ENCODE measurements at places on chromosomes 5 and 9.

DNA sequence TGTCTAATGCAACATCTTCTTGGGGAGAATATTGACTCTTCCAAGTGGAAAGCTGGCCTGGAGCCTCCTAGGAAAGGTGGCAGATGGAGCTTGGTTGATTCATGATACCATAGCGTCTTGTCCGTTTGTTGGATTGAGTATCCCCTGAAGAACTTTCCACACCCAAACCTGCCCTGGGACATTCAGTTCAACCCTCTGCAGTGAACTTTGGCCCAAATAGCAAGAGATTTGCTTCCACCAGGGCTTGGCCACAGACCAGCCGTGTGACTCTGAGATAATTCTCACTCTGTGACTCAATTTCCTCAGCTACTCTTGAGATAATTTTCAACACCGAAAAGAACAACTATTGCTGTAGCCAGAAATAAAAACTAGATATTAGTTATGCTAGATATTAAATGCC is 108.0 kb upstream of the RAD23B start:
- no peak for ATAC-seq

- peak; percentile 62 for ATAC-seq
These were observed 56.8 kb upstream of the TEX48 start for GRCh38 chr9:114738581-114739316.

DNA sequence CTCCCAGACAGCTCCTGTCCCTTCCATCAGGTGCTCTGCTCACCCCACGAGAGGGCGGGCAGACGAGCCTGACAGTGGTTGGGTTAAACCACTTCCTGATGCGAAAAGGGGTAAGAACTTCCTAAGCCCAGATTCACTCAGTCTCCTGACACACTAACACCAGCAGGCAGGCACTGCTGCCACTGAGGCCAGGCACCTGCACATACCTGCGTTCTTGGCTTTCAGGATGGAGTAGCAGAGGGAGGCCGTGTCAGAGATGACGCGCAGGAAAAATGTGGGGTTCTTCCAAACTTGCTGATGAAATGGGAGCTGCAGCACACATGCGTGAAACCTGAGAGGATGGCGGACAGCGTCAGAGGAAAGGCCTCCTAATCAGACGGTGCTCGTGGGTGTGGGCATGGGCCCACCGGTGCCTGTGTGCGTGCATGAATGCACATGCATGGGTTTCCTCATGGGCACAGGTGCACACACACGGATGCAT is 29.9 kb downstream of the SLC6A18 start:
- ATAC-seq, result peak; percentile 41

DNA sequence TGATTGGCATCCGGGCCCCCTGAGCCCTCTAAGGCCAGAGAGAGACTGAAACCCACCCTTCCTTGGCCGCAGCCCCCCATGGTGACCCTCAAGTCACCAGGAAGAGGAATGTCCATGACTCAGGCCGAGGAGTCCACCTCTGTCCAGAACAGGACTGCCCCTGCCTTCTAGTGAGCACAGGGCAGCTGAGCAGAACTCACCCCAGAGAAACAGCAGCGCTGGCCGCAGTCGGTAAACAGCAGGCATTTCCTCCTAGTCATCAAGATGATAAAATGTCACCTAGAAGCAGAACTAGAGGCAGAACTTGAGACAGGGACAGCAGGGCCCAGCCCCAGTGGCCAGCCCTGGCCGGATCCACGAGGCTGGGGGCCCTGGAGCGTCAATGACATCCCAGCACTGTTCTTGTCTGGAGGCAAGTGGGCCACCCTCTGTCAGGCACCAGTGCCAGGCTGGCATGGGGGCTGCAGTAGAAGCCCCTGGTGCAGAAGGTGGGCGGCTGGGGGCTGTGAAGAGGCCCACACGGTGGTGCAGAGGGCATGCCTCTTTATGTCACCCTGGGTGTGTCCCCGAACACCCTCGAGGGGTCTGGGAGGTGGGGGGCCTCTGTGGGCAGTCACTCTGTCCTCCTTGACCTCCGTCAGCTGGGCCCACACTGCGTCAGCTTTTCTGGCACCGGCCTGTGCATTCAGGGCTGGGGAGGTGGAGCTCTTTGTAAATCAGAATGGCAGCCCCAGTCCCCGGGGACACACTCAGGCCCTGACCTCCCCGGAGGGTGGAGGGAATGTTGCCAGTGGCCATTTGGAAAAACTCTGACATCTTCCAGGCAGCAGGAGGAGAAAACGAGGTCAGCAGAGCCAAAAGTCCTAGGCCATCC is 83.0 kb downstream of the NTNG2 start:
- no peak for ATAC-seq

DNA sequence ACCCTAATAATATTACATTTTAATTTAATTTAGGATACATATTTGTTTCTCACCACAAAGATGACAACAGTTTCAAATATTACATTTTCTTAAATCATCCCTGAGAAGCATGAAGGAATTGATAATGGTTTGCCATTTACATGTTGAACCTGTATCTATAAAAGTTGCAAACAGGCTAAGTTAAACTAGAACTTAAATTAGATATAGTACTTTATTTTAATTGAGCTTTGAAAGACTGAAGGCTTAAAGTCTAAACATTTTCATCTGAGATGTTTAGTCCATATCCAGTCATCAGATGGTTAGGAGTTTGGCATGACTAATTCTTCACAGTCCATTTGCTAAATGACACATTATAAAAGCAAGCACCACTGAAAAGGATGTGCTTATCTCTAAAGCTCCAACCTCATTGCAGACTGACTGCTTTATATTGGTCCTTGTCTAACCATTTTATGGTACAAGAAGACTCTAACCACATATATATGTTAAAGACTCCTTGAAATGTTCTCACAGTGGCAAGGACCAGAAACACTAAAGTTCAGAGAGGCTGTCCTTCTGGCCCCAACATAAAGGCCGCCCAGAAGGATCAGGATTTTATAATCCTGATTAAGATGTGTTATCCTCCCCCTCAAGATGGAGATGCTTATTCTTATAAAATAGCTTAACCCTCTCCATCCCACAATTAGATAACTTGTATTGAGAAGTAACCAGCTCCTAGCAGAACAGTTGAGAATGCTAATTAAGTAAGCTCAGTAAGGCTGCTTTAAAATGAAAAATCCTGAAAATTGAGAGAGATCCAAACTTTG is 25.8 kb downstream of the WNT8A start:
- ATAC-seq, result no peak

- ATAC-seq, result no peak
These were observed 4.7 kb upstream of the SH3RF2 start for GRCh38 chr5:145931718-145932117.

- no peak for ATAC-seq
These were observed 269.8 kb upstream of the ZNF462 start for GRCh38 chr9:106593201-106593600.

- ATAC-seq, result no peak
These were observed 143.3 kb downstream of the FGF10 start for GRCh38 chr5:44245935-44246334.

- peak; percentile 66 for ATAC-seq
These were observed 4.0 kb upstream of the CLIC3 start for GRCh38 chr9:137000177-137000930.

Measured in activated CD4-positive, CD25-positive, alpha-beta regulatory T cell treated with anti-CD3 and anti-CD28 coated beads, Interleukin-2, amount 50 U/mL, for 24 hours (primary cell).